ENCODE measurements at places on chromosomes 7 and 10. TPM values are rescaled to one million over a fixed set of nuclear protein-coding genes. Genes with fewer than 3 reads are reported as not detected.
A peak's percentile ranks its signal among the peaks of the same experiment; 100 is the strongest.

Gene HOXA5
- total RNA-seq = 4.4 TPM

Gene GPNMB
- total RNA-seq = 84.8 TPM

DNA sequence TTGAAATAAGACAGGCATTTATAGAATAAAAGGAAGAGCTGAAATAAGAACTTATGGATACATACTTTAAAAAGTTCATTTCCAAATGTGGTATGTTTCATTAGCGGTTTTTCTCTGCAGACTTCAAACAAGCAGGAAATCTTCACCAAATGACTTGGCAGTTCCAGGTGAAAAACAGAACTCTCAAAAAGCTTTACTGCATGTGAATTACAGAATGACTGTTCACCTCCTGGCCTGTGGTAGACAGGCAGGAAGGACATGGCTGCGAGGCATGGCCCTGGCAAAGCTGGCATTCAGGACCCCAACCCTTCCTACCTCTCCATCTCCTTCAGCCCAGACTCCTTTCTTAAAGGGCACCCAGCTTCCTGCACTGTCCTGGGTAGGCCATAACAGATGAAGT lies 21.2 kb upstream of the ENO4 start:
- H3K27me3 ChIP-seq = no peaks in the 10 kb centered on the region
- DNase-seq = no peak
- H3K4me1 ChIP-seq = no peaks in the 10 kb centered on the region
- no peak overlapping the region for H3K27ac ChIP-seq
- no peaks in the 10 kb centered on the region for H3K36me3 ChIP-seq
- H3K4me3 ChIP-seq = no peak overlapping the region

- no peak for DNase-seq
- no peaks in the 10 kb centered on the region for H3K27me3 ChIP-seq
- H3K27ac ChIP-seq = no peak overlapping the region
Measured at GRCh38 chr10:77383861-77384553, 253.6 kb downstream of the KCNMA1 start.

DNA sequence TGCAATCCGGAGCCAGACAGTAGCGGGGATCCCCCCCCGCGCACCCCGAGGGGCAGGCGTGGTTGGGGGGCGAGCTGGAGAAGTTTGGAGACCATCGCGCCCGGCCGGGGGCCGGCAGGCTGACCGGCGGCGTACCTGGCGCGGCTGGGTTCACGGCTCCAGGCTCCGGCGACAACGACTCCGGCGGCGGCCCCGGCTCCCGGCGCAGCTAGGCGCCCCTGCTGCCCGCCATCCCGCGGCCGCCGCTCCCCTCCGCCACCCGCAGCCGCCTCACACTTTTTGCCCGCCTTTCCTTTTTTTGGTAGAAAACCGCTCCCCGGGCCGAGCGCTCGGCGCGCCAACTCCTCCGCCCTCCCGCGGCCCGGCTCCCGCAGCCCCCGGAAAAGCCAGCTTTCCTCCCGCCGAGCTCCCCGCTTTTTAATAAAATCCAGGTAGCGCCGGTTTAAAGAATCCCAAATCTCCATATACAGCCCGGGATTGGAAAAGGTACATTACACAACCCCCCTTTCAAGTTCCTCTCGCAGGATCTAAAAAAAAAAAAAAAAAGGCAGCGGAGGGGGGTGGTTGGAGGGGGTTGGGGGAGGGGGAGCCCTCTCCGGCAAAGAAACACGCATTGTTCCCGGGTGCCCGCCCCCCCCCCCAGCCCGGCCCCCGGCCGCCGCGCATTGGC lies at the start of gene TNRC18:
TNRC18 (minus strand) TSS at position 529 of the 670 bp plus-strand sequence. CDS start 2,588 bp downstream, outside the sequence.
- peaks cover 12% of the 10 kb centered on the region for H3K4me1 ChIP-seq
- H3K27ac ChIP-seq = peak within 1 kb of the TSS; percentile 100
- peak; percentile 47 for DNase-seq
- peak within 1 kb of the TSS; percentile 99 for H3K4me3 ChIP-seq

Gene FAM25A
- total RNA-seq = not detected

Gene CALHM1
- not detected for total RNA-seq

DNA sequence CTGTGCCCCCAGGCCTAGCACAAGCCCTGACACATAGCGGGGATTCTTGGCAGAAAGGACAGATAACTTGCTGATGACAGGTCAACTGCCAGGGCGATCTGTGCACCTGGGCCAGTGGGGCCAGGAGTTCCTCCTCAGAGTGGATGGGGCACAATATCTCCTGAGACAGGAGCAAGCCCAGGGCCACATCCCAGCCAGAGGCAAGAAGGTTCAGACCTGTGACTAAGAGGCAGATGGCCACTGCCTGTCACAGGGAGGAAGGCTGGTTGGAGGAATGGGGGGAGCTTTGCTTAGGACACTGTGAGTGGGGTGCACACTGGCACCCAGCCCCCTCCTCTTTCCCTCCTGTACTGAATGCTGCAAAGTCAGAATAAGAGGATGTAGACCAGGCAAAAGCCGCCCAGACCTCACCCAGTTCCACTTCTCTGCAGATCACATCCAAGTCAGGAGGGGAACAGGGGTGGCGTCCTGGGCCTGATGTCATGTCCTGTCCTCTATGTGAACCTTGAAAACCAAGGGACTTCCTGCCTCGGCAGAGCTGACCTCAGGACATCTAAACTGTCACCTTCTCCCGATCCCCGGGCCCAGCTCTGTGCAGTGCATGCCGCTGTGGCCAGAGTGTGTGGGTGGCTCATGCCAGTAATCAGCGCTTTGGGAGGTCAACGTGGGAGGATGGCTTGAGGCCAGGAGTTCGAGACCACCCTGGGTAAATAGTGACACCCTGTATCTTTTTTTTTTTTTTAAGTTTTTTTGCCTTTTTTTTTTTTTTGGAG lies 1.3 kb downstream of the GUSB start:
- H3K27ac ChIP-seq = peak overlapping the region; percentile 13
- peaks cover 12% of the 10 kb centered on the region for H3K4me1 ChIP-seq
- H3K36me3 ChIP-seq = no peaks in the 10 kb centered on the region
- no peaks in the 10 kb centered on the region for H3K27me3 ChIP-seq

Gene EIF5AL1
- total RNA-seq = 0.24 TPM

DNA sequence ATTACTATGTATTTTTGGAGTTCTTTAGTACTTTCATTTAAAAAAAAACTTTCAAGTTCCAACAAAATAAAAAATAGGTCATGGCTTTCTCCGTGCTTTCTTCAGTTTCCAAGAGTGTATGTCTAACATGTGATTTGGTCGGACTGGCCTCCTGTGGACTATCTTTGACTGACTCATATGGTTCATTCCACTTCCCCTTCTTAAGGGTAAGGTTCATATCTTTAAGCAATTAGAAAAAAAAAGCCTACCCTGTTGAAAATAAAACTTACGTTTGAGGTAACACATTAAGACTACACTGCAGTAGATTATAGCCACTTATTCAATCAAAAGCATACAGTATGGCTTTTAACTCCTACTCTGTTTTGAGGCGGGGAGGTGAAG lies 112.8 kb upstream of the AHR start:
- no peak overlapping the region for H3K27ac ChIP-seq
- no peaks in the 10 kb centered on the region for H3K4me1 ChIP-seq
- H3K36me3 ChIP-seq = no peaks in the 10 kb centered on the region
- DNase-seq = no peak
- no peak overlapping the region for H3K4me3 ChIP-seq
- H3K27me3 ChIP-seq = no peaks in the 10 kb centered on the region

DNA sequence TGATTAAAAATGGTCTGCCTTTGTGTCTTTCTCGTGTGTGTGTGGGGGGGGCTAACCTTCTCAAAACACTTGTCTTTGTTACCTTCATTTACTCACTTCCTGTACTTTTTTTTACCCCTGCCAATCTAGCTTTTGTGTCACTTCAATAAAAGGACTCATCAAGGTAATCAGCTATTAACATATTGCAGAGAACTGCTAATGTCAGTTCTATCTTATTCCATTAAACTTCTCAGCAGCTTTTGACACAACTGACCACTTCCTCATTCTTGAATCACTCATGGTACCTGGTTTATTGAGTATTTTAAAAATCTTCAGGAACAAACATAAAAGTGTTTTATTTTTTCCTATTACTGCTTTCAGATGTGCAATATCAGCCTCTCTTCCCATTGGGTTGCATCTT lies 59.8 kb downstream of the SLC25A40 start:
- no peak overlapping the region for H3K4me3 ChIP-seq
- no peak for DNase-seq
- H3K36me3 ChIP-seq = no peaks in the 10 kb centered on the region

DNA sequence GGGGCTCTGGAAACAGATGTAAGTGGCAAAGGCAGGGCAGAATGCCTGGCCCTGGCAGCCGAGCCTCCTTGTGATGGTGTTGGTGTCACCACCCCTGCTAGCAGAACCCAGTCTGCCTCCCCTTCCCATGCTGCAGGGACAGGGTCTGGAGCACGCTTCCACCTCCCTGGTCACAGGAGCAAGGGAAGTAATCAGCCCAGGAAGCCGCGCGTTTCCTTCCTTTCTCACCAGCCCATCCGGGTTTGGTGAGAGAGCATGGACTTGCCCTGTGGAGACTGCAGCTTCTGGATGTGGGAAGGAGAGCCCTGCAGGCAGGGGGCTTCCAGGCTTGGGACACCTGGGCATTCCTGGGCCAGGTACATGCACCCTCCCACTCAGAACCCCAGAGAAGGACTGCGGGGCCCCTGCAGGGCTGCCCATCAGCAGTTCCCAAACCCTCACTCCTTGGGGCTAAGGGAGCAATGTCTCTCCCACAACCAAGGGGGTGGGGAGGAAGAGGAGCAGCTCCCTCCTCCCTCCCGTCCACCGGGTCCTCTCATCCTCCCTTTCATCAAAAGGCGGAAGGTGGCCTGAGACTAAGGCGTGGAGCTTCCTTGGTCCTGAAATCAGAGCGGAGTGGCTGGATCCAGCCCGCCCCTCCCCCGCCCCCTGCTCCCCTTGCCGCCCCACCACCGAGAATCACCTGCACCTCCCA lies 1.8 kb downstream of the MMRN2 start:
- no peak overlapping the region for H3K4me3 ChIP-seq
- peak overlapping the region; percentile 85 for H3K27ac ChIP-seq
- DNase-seq = no peak
- peaks cover 7% of the 10 kb centered on the region for H3K4me1 ChIP-seq

DNA sequence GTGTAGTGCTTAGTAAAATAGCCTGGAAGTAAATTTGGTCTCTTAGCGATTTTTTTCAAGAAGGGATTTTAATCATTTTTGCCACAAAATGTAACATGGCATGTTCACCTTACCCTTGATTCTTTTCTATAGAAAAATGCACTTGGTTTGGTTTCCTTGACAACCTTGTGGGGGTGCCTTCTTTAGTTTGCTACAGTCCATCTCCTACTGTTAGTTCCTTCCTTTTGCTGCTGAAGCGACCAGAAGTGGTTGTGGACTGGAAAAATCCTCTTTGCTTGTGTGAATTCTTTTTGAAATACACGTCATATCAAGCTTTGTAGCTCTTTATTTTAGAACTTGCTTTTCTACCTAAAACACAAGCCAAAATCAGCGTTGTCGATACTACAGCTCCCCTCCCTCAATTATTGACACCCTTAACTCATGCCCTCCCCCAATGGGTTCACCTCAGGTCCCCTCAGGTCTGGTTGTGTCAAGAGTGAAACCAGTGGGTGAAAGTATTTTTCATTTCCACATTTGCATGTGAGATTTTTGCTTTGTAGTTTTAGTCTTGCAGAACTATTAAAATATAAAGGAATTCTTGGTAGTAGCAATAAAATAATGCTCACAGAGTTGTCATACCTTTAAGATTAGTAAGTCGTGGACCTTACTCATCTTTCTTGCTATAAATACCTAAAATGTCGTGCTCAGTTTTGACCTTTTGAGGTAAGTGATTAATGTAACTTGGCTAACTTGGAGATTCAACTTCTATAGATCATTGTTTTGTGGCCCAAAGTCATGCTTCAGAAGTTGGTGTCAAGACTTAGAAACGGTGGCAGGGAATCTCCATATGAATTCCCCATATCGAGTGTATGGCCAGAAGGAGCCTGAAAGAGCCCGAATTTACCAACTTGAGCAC lies 1.5 kb downstream of the ACTR3B start:
- H3K4me1 ChIP-seq = peaks cover 8% of the 10 kb centered on the region
- no peak for DNase-seq
- no peaks in the 10 kb centered on the region for H3K36me3 ChIP-seq
- H3K27ac ChIP-seq = no peak overlapping the region

GRCh38 chr10:15290150-15290549 lies 80.9 kb downstream of the FAM171A1 start:
- no peak for DNase-seq
- H3K4me3 ChIP-seq = no peak overlapping the region
- no peaks in the 10 kb centered on the region for H3K27me3 ChIP-seq
- no peak overlapping the region for H3K27ac ChIP-seq
- no peaks in the 10 kb centered on the region for H3K36me3 ChIP-seq
- no peaks in the 10 kb centered on the region for H3K4me1 ChIP-seq

- H3K27ac ChIP-seq = no peak overlapping the region
- H3K27me3 ChIP-seq = no peaks in the 10 kb centered on the region
- no peaks in the 10 kb centered on the region for H3K4me1 ChIP-seq
- H3K36me3 ChIP-seq = no peaks in the 10 kb centered on the region
- no peak for DNase-seq
- H3K4me3 ChIP-seq = no peak overlapping the region
Measured at GRCh38 chr7:43309706-43310022, 197.2 kb downstream of the HECW1 start.

GRCh38 chr10:79344502-79345195 lies 2.6 kb upstream of the PPIF start:
- no peaks in the 10 kb centered on the region for H3K27me3 ChIP-seq
- no peak overlapping the region for H3K27ac ChIP-seq
- DNase-seq = no peak
- no peak overlapping the region for H3K4me3 ChIP-seq
- H3K36me3 ChIP-seq = no peaks in the 10 kb centered on the region

GRCh38 chr10:77189520-77189919 lies 448.1 kb downstream of the KCNMA1 start:
- no peaks in the 10 kb centered on the region for H3K4me1 ChIP-seq
- no peak overlapping the region for H3K4me3 ChIP-seq
- no peaks in the 10 kb centered on the region for H3K36me3 ChIP-seq
- DNase-seq = no peak
- no peak overlapping the region for H3K27ac ChIP-seq
- H3K27me3 ChIP-seq = no peaks in the 10 kb centered on the region

Gene NPY
- not detected for total RNA-seq
